Liver (tissue), 10 donors: ENCODE measurements at places on chromosomes 7 and 10.
A peak's percentile ranks its signal among the peaks of the same experiment; 100 is the strongest.

GRCh38 chr10:110995301-110995700, 75.9 kb downstream of the SHOC2 start:
- no peak for DNase-seq

DNA sequence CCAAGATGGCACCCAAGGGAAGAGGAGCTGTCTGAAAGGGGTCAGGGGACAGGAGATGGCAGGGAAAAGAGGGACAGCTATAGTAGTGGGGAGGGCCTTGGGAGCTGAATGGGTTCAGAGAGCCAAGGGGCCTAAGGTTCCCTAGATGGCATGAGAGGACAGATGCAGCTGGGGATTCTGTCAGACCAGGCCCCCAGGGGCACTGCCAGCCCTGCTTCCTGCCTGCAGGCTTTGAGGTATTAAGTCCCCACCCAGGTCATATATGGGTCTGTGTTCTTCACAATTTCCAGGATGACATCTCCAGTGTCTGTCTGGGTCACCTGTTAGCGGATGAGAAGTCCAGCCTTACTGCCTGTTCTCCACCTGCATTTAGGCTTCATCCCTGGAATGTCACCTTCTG, 56.7 kb downstream of the NEURL1 start:
- no peak for DNase-seq

GRCh38 chr7:26863518-26864308, 677 bp downstream of the SKAP2 start:
- DNase-seq, result peak; percentile 63

DNA sequence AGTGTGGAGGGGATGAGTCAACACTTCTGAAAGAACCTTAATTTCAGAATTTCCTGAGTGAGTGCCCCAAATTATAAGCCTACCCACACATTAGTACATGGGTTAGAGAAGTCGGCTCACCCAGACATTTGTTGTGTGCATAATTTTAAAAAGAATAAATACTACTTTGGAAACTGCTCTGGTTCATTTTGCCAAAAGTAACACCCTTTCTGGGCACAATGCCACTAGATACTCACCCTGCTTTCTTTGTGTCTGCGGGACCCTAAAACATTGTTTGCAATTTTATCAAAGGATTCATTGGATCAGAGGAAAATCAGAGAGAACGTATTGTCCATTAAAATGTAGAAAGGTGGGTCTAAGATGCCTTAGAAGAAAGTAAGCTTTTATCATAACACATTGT, 245.5 kb upstream of the NRP1 start:
- no peak for DNase-seq

DNA sequence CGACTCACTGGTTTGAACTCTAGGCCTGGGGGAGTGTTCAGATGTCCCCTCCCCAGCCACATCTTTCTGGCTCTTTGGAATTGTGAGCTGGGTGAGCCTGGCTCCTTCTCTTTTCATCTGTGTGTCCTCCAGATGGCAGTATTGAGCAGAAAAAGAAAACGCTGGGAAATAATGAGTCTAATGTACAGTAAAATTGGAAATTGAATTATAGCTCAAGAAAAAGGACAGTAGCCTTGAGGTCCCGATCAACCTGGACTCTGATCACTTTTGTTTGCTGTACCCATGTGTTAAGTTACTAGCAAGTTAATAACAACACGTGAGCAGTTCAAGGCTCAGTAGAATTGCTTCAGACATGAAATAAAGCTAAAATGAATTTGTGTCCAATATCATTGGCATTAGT, 77.9 kb downstream of the SNX10 start:
- no peak for DNase-seq

DNA sequence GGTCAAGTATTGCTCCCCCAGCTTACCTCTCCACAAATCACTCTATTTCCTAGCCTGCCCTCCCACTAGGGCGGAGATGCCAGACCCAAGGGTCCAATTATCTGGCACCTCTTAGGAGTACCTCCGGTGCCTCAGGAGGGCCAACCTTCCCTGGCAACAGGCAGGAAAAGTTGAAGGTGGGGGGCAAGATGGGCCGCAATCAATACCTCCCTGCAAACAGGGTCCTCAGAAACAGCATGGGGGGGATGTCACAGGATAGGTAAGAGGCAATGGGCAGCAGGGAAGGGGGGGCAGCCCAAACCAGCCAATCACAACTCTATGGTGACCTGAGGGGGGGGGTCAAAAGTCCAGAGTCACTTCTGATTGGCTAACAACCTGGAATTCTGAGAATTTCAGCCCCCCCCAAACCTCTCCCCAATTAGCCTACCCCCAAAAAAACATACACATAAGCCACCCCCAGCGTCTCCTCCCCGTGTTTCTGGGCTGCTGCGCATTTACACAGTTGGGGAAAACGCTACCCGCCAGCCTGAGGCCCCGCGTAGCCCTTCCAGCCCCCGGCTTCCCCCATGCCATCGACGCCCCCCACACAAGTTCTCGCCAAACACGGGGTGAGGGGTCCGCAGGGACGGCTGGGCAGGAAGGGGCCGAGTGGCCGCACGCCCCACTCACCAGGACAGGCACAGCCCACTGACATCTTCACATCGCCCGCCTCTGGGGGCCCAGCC, 589 bp downstream of the LDB1 start:
- DNase-seq, result peak; percentile 65

DNA sequence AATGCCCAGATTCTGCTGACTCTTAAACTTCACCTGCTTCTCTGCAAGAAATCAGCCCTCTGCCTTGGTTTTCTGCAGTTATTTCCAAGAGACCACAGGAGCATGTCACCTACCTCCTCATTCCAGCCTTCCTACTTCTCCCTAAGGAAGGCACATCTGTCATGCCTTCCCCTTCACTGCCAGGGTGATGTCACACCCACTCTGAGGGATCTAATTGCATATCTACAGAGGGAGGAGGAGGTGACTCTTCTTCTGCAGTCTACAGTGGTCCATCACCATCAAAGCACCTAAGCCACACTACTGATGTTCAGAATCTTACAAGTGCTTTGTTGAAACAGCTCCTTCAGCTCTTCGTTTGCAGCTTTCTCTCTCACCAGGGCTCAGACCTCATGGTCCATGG, 275.5 kb downstream of the FGFR2 start:
- DNase-seq, result no peak
